Activated CD8-positive, alpha-beta T cell treated with anti-CD3 and anti-CD28 coated beads, Interleukin-2, amount 10 ng/mL, durations not matched to agents 7 days and 5 days (primary cell): ENCODE measurements at places on chromosomes 13 and 19. TPM values are rescaled to one million over a fixed set of nuclear protein-coding genes. Genes with fewer than 3 reads are reported as not detected.

Gene SMIM24
- total RNA-seq = 2.5 TPM

DNA sequence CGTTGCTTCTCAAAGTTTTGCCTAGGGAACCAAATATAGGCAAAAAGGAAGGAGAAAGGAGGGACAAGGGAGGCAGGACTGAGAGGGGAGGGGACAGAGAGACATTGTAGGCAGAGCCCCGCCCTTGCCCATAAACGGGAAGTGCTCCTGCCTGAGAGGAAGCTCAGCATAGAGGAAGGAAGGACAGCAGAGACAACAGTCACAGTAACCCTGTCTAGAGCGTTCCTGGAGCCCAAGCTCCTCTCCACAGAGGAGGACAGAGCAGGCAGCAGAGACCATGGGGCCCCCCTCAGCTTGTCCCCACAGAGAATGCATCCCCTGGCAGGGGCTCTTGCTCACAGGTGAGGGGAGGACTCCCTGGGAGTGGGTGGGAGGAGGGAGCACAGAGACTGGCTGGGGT, at the start of gene CEACAM21:
TSS of gene CEACAM21 (plus strand) at position 169 of the 400 bp plus-strand sequence. CDS start at position 278, 109 bp downstream.
- H3K27ac ChIP-seq = peak within 1 kb of the TSS; percentile 78
- peaks cover 22% of the 10 kb centered on the region for H3K36me3 ChIP-seq
- peaks cover 5% of the 10 kb centered on the region for H3K27me3 ChIP-seq

DNA sequence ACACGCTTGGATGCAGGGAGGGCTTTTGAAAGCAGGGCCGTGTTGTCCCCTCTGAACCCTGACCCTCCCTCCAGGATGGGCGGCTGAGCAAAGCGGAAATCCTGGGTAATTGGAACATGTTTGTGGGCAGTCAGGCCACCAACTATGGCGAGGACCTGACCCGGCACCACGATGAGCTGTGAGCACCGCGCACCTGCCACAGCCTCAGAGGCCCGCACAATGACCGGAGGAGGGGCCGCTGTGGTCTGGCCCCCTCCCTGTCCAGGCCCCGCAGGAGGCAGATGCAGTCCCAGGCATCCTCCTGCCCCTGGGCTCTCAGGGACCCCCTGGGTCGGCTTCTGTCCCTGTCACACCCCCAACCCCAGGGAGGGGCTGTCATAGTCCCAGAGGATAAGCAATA, 15.2 kb downstream of the RCN3 start:
- peaks cover 4% of the 10 kb centered on the region for H3K27me3 ChIP-seq
- no peak overlapping the region for H3K27ac ChIP-seq
- DNase-seq = no peak
- no peaks in the 10 kb centered on the region for H3K36me3 ChIP-seq

DNA sequence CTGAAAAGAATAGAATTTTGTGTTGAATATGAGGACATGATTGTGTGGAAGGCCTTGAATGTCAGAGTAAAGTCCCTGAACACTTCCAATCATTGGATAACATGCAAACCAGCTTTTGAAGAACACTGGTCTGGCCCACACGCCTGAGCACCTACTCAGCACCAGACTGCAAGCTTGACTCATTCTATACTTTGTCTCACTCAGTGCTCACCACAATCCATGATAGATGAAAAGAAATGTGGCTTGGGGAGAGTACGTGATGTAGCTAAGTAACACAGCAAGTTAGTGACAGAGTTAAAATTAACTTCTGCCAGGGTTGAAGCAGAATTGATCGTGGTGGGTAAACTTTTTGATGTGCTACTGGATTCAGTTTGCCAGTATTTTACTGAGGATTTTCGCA, 12.0 kb downstream of the DLEU7 start:
- peaks cover 5% of the 10 kb centered on the region for H3K27me3 ChIP-seq
- H3K36me3 ChIP-seq = peaks cover 13% of the 10 kb centered on the region
- H3K4me1 ChIP-seq = peaks cover 16% of the 10 kb centered on the region
- no peak overlapping the region for H3K27ac ChIP-seq
- no peak overlapping the region for H3K4me3 ChIP-seq

- H3K36me3 ChIP-seq = no peaks in the 10 kb centered on the region
- no peak overlapping the region for H3K27ac ChIP-seq
- no peaks in the 10 kb centered on the region for H3K4me1 ChIP-seq
Observed at GRCh38 chr13:108700422-108701170, 71.2 kb downstream of the MYO16 start.
